ENCODE measurements at places on chromosomes 16 and 17.

DNA sequence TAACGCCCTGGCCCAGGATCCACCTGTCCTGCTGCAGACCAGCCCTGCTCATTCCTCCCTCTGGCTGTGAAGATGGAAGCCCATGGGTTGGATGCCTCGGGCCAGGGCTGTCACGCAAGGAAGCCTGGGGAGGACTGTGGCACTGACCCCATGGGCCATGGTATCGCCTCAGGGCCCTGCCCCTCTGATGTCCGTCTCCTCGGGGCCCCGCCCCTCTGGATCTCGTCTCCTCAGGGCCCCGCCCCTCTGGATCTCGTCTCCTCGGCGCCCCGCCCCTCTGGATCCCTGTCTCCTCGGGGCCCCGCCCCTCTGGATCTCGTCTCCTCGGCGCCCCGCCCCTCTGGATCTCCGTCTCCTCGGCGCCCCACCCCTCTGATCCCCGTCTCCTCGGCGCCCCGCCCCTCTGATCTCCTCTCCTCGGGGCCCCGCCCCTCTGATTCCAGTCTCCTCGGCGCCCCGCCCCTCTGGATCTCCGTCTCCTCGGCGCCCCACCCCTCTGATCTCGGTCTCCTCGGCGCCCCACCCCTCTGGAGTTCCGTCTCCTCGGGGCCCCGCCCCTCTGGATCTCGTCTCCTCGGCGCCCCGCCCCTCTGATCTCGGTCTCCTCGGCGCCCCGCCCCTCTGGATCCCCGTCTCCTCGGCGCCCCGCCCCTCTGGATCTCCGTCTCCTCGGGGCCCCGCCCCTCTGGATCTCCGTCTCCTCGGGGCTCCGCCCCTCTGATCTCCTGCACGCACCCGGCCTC is 24.0 kb downstream of the METRNL start:
- no peaks in the 10 kb centered on the region for H3K27me3 ChIP-seq
- H3K27ac ChIP-seq: no peak overlapping the region
- H3K4me3 ChIP-seq: no peak overlapping the region
- H3K36me3 ChIP-seq: no peaks in the 10 kb centered on the region

- DNase-seq: no peak
- H3K4me1 ChIP-seq: peaks cover 34% of the 10 kb centered on the region
These were observed 42.1 kb downstream of the TK2 start for GRCh38 chr16:66507731-66508239.

DNA sequence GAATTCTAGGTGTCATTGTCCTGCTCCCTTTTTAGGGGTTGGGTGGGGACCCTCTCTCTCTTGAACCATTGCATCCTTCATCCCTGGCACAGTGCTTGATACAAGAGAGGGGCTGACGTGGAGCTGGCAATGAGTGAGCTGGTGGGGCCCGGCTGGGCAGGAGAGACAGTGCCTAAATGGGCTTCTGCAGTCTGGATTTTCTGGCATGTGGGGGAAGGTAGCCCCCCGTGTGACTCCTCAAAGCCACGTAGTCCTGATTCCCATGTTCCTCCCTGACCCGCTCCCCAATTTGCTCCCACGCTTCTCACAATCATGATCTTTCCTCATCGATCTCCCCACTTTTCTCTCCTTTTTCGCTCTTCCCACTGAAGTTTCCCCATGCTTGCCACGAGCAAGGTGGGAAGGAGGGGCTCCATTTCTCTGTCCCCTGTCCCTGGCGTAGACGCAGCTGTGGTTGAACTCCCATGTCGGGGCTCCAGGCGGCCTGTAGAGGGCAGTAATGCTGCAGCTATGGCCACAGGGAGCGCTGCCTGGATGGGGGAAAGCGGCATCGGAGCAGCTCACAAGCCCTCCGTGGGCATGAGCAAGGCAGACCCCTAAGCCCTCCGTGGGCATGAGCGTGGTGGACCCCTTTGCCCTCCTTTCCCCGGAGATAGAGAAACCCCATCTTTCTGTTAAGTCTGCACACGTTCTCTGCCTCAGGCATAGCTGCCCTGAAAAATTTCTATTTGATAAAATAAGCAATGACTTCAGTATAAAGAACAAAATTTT is 47.5 kb downstream of the HAPSTR1 start:
- H3K27me3 ChIP-seq: no peaks in the 10 kb centered on the region
- DNase-seq: peak; percentile 88
- no peaks in the 10 kb centered on the region for H3K36me3 ChIP-seq
- H3K27ac ChIP-seq: no peak overlapping the region

- peaks cover 4% of the 10 kb centered on the region for H3K4me1 ChIP-seq
- no peak overlapping the region for H3K4me3 ChIP-seq
- H3K27me3 ChIP-seq: no peaks in the 10 kb centered on the region
- H3K27ac ChIP-seq: no peak overlapping the region
- no peak for DNase-seq
These were observed 1.4 kb upstream of the ABR start for GRCh38 chr17:1180958-1181752.

DNA sequence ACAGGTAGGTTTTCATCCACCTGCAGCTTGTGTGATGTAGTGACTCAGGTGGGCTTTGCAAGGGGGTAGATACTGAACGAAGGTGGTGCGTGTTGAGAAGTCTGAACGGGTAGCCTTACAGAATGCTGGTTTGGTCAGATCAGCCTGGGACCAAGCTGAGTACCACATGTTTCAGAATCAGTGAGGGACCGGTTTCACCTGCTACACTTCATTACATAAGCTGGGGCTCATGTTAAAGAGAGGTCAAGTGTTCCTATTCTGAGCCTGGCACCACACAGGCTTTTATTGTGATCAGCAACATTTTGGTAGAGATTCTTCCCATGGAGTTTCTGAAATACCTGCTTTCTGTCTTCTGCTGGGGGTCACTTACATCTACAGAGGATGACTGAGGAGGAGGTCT is 207.4 kb upstream of the EEF2KMT start:
- H3K36me3 ChIP-seq: no peaks in the 10 kb centered on the region
- no peaks in the 10 kb centered on the region for H3K27me3 ChIP-seq
- H3K27ac ChIP-seq: no peak overlapping the region
- no peak for DNase-seq
- no peak overlapping the region for H3K4me3 ChIP-seq

GRCh38 chr17:63838631-63839171 is 3.8 kb downstream of the SMARCD2 start:
- peaks cover 21% of the 10 kb centered on the region for H3K36me3 ChIP-seq
- H3K27ac ChIP-seq: peak overlapping the region; percentile 65
- no peaks in the 10 kb centered on the region for H3K27me3 ChIP-seq
- DNase-seq: peak; percentile 96
- peaks cover 45% of the 10 kb centered on the region for H3K4me1 ChIP-seq

DNA sequence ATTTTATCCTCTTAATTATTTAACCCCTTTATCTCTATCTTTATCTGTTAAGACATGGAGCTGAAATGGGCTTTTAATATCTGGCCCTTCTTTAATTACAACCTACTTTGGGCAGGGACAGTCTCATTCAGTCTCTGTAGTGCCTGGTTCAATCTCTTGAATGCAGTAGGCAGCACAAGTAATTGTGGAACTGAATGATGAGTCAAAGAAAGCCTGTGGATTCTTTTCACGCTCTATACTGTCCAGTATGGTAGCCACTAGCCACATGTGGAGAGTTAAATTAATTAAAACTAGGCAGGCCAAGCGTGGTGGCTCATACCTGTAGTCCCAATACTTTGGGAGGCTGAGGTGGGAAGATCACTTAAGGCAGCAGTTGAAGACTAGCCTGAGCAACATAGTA is 9.3 kb downstream of the BPTF start:
- no peaks in the 10 kb centered on the region for H3K36me3 ChIP-seq
- H3K4me1 ChIP-seq: peaks cover 12% of the 10 kb centered on the region
- DNase-seq: no peak
- H3K4me3 ChIP-seq: no peak overlapping the region
- no peak overlapping the region for H3K27ac ChIP-seq

DNA sequence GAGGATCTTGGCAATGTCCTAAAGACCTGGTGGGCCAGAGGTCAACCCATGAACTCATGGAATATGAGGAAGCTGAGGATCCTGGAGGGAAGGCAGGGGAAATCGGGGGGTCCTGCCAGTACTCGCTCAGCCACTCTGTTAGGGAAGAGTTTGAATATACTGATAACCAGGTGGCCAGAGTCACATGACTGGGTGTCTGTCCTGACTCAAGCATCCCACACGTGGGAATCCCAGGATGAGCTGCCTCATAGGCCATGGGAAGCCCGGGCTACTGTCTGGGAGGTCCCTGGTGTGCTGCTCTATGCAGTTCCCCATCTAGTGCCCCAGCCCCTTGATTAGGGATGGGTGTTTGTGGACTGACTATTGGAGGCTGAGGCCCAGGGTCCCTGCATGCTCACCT is 1.6 kb downstream of the EXOC3L1 start:
- no peak overlapping the region for H3K27ac ChIP-seq
- no peak for DNase-seq
- peaks cover 16% of the 10 kb centered on the region for H3K4me1 ChIP-seq
- no peaks in the 10 kb centered on the region for H3K27me3 ChIP-seq
- H3K36me3 ChIP-seq: no peaks in the 10 kb centered on the region
- no peak overlapping the region for H3K4me3 ChIP-seq

DNA sequence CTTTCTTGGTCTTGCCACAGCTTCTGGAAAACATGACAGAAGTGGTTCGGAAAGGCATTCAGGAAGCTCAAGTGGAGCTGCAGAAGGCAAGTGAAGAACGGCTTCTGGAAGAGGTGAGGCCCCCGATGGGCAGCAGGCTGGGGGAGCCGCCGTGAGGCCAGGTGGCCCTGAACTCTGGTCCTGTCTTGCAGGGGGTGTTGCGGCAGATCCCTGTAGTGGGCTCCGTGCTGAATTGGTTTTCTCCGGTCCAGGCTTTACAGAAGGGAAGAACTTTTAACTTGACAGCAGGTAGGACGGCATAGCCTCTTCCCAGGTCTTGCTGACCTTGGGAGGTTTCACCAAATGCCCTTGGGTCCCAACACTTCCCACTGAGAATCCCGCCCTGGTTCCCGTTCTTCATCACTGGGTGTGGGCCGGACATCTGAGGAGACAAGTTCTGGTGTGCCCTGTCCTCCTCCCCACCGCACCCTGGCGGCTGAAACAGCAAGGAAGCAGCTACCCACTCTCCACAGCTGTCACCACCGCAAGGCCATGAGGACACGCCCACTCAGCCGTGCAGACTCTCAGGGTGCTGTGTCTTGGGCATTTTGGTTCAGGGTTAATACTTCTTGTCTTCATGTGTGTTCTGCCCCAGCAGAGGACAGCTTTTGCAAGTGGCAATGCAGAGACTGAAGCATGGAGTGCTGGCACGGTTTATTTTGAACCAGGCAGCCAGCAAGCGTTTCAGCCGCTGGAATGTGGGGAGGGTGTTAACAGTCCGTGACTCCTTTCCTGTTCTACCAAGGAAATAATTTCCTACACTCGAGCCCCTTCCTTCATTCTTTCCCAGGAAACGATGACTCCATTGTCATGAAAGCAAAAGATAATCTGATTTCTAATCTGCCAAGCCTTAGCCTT is 21.4 kb downstream of the NTAN1 start:
- H3K27me3 ChIP-seq: no peaks in the 10 kb centered on the region
- no peak for DNase-seq
- H3K4me3 ChIP-seq: no peak overlapping the region
- no peaks in the 10 kb centered on the region for H3K4me1 ChIP-seq
- H3K27ac ChIP-seq: no peak overlapping the region
- H3K36me3 ChIP-seq: peaks cover 44% of the 10 kb centered on the region

GRCh38 chr16:88527186-88527936 is 42.8 kb upstream of the ZC3H18 start:
- DNase-seq: no peak
- H3K4me3 ChIP-seq: no peak overlapping the region
- H3K27ac ChIP-seq: no peak overlapping the region
- no peaks in the 10 kb centered on the region for H3K4me1 ChIP-seq
- no peaks in the 10 kb centered on the region for H3K27me3 ChIP-seq

GRCh38 chr16:3988011-3988410 is 107.5 kb upstream of the CREBBP start:
- DNase-seq: no peak
- H3K27ac ChIP-seq: no peak overlapping the region
- H3K27me3 ChIP-seq: no peaks in the 10 kb centered on the region
- H3K36me3 ChIP-seq: no peaks in the 10 kb centered on the region
- H3K4me3 ChIP-seq: no peak overlapping the region
- no peaks in the 10 kb centered on the region for H3K4me1 ChIP-seq

DNA sequence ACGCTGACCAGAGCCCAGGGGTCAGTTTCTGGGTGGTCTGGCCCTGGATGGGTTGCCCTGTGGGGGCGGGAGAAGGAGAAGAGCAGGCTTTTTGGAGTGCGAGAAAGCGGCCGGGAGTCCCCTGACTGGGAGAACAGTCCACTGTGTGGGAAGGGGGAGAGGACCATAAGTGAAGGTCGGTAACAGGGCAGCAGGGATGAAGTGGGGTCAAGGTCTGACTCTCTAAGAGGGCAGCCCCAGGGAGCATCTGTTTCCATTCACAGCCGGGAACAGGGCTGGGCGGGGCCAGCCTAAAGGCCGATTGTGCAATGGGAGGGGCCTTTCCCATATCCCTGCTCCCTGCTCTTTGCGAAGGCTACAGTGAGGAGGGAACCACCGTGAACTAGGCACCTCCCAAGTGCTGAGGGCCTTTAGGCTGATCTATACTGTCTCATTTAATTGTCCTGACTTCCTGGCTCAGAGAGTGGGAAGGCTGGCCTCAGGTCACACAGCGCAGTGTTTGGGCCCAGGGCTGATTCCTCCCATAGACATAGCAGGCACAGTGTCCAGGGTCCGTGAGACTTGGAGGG is 10.4 kb upstream of the WFDC1 start:
- H3K4me3 ChIP-seq: no peak overlapping the region
- no peaks in the 10 kb centered on the region for H3K4me1 ChIP-seq
- no peaks in the 10 kb centered on the region for H3K36me3 ChIP-seq
- DNase-seq: no peak
- no peaks in the 10 kb centered on the region for H3K27me3 ChIP-seq

DNA sequence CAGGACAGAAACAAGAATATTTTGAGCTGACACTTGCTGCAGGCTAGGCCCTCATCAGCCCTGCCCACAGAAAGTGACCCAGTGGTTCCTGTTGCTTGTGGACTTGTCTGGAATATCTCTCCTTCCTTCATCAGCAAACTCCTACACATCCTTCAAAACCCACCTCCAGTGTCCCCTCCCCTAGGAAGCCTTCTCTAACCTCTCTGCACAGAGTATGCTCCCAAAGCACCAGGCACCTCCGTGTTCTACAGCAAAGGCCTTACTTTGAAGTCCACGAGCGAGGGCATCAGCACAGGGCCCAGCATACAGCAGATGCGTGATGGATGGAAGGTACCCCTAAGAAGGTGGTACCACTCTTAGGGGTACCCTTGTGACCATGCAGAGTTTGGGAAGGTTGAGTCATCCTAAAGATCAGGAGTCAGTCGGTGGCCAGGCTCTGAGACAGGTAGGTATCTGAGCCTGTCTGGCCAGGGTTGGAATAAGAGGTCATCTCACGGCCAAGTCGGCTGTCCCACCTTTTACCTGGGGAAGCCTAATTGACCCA is 2.0 kb downstream of the CCDC102A start:
- H3K27ac ChIP-seq: no peak overlapping the region
- peaks cover 5% of the 10 kb centered on the region for H3K4me1 ChIP-seq
- no peak overlapping the region for H3K4me3 ChIP-seq
- H3K27me3 ChIP-seq: no peaks in the 10 kb centered on the region
- no peak for DNase-seq

GRCh38 chr17:18862011-18862410 is 4.1 kb downstream of the PRPSAP2 start:
- no peak overlapping the region for H3K4me3 ChIP-seq
- no peak overlapping the region for H3K27ac ChIP-seq
- peak; percentile 2 for DNase-seq

GRCh38 chr16:72901000-72901627 is 146.8 kb downstream of the ZFHX3 start:
- H3K36me3 ChIP-seq: no peaks in the 10 kb centered on the region
- H3K27me3 ChIP-seq: no peaks in the 10 kb centered on the region
- H3K4me3 ChIP-seq: no peak overlapping the region
- DNase-seq: no peak

- H3K36me3 ChIP-seq: peaks cover 10% of the 10 kb centered on the region
- H3K4me1 ChIP-seq: peaks cover 27% of the 10 kb centered on the region
- H3K27ac ChIP-seq: no peak overlapping the region
- no peaks in the 10 kb centered on the region for H3K27me3 ChIP-seq
- no peak overlapping the region for H3K4me3 ChIP-seq
These were observed 13.7 kb downstream of the GJD3 start for GRCh38 chr17:40350689-40351358.

Data from pancreas (tissue), 10 donors.